CD4-positive, alpha-beta T cell treated with Interferon alpha-2 for 1 hour (primary cell): ENCODE measurements at places on chromosomes 2 and 18.

GRCh38 chr2:231413921-231414476 lies 18.5 kb downstream of the B3GNT7 start:
- no peak for DNase-seq

DNA sequence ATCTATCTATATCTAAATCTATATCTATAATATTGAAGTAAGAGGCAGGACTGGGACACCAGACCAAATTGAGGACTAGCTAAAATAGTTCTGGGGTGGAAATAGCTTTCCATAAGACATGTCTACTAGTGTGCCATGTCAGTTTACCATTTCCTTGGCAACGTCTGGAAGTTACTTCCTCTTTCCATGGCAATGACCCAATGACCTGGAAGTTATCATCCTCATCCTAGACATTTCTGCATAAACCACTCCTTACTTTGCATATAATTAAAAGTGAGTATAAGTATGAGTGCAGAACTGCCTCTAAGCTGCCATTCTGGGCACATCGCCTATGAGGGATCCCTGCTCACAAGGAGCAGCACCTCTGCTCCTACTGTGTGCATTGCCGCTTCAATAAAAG lies 734.0 kb upstream of the GCFC2 start:
- DNase-seq = no peak

GRCh38 chr18:34023471-34023870 lies 201.2 kb downstream of the NOL4 start:
- no peak for DNase-seq

DNA sequence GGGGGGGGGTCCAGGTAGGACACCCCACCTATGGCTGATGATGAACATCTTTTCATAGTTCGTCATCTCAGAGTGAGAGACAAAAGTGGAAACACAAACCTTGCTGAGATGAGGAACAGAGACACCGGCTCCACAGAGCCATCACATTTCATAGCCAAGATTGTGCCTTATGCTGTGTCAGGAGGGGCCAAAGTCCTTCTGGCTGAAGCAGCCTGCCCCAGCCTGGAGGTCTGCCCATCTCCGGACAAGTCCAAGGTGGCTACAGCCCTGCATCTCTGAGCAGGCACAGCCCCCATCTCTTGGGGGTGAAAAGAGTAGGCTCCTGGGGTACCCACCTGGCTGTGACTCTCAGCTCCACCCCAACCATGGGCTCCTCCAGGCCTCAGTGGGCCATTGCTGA lies 70.3 kb downstream of the ZBTB7C start:
- no peak for DNase-seq

DNA sequence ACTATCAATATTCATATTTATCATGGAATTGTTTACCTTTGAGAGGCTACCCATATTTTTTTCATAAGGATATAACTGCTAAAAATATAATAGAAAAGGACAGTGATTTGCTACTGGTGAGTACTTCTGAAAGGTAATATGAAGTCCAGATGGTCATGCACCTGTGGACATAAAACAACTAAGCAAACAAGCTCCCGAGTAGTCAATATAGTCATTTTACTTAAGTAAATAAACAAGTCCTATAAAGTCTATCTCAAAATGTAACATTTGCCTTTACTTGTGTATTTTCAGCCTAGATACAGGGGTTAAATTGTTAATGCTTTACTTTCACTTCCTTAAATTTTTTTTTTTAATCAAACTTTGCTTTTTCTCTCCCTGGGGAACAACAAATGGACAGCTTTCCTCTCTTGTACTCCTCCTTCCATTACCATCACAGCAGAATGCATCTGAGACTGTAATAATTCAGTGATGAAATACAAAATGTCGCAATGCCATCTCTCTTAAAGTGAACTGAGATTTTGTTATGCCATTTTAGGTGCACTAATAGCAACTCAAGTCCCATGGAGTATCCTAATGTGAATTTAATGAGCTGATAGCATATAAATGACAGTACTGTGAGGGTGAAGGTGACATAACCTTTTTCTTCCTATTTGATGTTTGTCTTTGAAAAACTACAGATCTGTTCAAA lies 1325.4 kb upstream of the ZEB2 start:
- DNase-seq = no peak

- DNase-seq = no peak
Measured at GRCh38 chr18:74733598-74733997, 135.9 kb downstream of the ZNF407 start.

- peak; percentile 20 for DNase-seq
Measured at GRCh38 chr18:55522011-55522410, 66.0 kb downstream of the TCF4 start.

DNA sequence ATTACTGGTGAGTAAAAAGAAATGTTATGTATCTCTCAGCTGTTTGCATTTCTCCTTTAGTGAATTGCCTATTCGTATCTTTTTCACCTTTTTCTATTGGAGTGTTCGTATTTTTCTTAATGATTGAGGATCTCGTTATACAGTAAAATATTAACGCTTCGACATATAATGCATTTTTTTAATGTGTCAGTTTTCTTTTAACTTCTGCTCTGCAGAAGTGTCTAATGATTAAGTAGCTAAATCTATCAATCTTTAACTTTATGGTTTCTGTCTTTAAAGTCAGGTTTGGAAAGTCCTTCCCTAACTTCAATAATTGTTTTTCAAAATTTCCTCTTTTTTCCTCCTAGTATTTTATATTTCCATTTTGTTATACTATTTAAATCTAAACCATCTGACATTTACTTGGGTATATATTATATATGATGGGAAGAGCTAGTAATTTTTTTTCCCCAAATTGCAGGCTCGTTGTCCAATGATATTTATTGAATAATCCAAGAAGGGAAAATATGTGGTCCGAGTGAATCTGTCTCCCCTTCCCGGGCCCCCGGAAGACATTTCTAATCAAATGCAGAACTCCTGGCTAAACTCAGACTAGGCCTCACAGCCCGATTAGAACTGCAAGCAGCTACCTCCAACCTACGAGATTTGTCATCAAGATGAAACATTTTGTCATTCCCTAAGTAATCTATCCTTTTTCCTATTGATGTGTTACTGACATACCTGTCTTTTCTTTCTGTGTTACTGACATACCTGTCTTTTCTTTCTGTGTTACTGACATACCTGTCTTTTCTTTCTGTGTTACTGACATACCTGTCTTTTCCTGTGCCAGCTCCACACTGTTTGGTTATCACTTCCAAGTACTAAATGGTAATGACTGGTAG lies 17.2 kb downstream of the PCBP1 start:
- peak; percentile 63 for DNase-seq

GRCh38 chr2:193539188-193539587 lies 1344.5 kb upstream of the TMEFF2 start:
- DNase-seq = no peak

DNA sequence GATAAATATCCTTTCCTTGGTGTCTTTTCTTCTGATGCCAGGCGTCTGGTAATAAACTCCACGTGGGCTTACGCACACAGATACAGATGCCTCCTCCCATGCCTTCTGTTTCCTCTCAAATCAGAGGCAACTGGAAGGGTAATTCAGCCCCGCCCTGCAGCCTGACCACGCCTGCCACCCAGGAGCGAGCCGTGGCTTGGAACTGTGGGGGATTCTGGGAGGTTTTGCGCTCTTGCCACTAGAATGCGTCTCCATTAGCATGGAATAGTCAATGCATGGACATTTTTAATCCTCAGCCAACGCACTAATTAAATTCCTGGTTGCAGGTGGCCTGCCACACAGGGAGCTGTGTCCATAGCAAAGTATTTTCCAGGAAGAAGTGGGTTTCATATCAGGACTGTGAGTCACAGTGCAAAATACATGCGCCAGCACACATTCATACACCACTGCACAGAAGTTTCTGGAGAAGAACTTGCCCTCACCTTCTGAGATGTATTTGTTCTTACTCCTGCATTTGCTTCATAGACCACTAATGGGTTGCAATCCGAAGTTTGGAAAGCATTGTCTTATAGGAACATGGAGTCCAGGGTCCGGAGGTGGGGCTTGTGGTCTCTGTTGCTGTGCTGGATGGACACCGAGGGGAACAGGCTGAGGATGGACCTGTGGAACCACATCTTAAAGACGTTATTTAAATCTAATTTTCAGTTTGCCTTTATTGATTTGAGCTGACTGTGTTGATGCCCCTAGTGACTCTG lies 151.4 kb downstream of the LDLRAD4 start:
- no peak for DNase-seq

- DNase-seq = no peak
Measured at GRCh38 chr2:144550911-144551310, 31.0 kb upstream of the ZEB2 start.

- no peak for DNase-seq
Measured at GRCh38 chr2:216298719-216299495, 73.4 kb downstream of the MARCHF4 start.

GRCh38 chr18:78768221-78768620 lies 211.4 kb upstream of the SALL3 start:
- DNase-seq = no peak

GRCh38 chr18:48492880-48493279 lies 46.0 kb upstream of the CTIF start:
- DNase-seq = no peak

- peak; percentile 74 for DNase-seq
Measured at GRCh38 chr2:64214281-64215115, 70.3 kb upstream of the PELI1 start.

DNA sequence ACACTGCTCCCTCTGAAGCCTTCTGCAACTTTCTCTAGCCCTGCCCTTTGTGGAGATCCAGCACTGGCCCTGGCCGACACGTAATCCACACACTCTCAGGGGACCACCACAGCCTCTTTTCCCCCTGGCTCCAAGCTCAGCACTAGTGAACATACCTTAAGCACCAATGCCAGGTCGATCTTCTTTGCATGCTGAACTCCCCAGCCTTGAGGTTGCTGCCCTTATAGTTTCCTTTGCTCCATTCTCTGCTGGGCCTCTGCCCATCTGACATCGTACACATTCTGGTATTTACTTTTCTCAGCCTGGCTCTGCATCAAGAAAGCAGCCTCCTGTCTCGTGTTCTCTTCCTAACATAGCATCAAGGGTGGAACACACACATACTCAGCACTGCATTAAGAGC lies 361.5 kb downstream of the LPIN1 start:
- DNase-seq = no peak

GRCh38 chr2:129101186-129101585 lies 782.5 kb upstream of the HS6ST1 start:
- DNase-seq = no peak

DNA sequence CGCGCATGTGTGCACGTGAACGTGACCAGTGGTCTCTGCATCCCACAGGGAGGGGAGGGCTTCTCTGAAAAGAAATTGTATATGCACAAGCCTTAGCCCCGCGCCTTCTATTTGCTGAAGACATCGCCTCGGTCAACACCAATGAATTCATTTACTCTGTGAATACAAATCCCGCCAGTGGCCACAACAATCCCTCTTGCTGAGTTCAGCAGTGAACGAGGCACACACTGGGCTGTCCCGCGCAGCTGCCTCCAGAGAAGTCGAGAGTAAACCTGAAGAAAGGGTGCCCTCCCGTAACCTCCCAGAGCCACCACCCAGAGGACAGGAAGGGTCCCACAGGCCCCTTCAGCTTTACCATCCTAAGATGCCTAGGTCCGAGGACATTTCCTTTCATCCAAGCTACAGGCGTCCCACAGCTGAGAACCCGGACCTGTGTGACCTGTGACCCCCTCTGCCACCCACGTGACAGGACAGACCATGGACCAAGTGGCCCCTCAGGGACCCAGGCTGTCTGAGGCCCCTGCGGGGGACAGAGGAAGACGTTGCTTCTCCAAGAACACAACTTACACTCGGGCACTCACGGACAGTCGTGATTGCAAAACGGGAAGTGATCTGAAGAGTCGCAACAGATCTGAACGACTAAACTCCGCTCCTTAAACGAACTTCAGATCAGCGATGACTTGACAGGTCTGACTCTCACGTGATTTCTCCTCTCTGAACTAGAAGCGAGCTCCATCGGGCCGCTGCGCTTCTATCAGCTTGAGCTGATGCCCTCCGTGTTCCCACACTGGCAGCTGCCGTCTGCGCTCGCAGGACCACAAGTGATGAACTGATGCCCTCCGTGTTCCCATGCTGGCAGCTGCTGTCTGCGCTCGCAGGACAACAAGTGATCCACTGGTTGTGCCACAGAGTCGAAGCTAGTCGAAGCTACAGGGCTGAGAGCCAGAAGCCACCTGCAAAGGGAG lies 92.7 kb downstream of the ZNF516 start:
- DNase-seq = no peak

DNA sequence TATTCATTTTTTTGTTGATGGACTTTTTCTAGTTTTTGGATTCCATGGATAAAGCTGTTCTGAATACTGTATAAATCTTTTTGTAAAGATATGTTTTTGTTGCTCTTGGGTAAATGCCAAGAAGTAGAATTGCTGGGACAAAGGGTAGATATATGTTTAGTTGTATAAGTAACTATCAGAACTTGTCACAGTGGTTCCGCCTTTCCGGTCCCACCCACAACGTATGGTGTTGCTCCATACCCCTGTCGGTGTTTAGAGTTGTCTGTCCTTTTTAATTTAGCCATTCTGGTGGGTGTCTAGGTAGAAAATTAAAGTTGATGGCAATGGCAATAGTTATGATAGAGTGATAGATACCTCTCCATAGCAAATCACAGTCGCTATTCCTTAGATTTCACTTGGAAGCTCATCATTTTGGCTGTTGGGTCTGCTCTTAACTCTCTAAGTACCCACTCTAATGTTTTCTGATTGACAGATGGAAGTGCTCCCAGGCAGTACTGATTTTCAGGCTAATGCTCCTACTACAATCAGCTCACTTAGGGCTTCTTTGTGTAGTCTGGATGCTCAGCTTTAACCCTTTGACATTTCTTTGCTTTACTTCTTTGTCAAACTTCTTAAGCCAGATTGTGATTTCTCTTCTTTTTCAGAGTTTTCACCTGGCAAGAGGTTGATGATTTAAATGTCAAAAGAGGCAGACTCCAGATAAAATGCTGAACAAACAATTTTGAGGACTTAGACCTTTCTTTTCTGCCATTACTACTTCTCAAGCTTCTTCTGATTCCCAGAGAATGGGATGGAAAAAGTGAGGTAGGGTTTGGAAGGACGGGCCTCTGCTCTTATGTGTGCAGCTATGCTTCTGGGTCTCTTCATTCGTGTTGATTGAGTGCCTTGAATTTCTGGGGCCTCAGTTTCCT lies 156.4 kb downstream of the AQP4 start:
- no peak for DNase-seq

DNA sequence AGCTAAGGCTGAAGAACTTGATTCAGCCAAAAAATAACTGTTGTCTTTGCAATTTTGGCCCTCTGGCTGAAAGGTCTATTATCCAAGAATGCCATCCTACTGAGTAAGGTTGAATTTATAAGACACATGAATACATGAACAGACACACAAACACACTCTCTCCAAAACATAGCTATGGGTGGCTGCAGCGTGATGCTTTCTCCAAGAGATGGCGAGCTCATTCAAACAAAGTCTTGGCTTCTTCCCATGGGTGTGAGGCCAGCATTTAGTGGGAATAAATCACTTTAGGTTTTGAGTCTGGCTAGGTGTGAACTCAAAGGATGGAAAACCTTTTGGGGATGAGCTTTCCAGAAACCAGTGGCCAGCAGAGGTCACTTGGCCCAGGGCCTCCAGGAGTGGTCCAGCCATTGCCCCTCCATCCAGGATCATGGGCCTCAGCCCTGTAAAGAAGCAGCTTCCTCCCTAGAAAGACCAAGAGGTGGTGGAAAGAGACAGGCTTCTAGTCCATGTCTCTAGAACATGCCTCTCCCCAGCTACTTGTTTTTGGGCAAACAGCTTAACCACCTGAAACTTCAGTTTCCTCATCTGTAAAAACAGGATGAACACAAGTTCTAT lies 11.0 kb upstream of the OSR1 start:
- DNase-seq = no peak

GRCh38 chr18:811182-811891 lies 705 bp downstream of the YES1 start:
- DNase-seq = peak; percentile 19

- no peak for DNase-seq
Measured at GRCh38 chr2:133146893-133147292, 421.4 kb downstream of the NCKAP5 start.

GRCh38 chr18:49025767-49026500 lies 75.2 kb upstream of the SMAD7 start:
- no peak for DNase-seq
